NCI-H1930 (cell line): ENCODE measurements at places on chromosomes 4 and X.

GRCh38 chr4:71062436-71062835 lies 69.0 kb downstream of the DCK start:
- DNase-seq, result no peak

DNA sequence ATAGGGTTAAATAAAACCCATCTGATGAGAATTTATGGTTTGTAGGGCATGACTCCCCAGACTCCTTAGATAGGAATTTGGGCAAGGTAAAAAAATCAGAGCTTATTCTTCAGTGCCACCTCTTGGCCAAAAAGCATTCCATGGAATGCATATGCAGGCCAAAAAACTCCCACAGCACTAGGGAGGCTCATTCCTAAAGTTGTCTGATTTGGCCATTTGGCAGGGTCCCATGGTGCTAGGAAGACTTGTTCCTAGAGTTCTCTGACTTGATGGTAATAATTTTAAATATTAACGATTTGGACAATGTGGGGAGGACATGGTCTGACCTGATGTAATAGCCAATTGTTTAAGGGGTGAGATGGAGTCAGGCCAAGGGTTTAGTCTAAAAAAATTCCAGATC lies 93.0 kb downstream of the SPIN4 start:
- DNase-seq, result no peak

DNA sequence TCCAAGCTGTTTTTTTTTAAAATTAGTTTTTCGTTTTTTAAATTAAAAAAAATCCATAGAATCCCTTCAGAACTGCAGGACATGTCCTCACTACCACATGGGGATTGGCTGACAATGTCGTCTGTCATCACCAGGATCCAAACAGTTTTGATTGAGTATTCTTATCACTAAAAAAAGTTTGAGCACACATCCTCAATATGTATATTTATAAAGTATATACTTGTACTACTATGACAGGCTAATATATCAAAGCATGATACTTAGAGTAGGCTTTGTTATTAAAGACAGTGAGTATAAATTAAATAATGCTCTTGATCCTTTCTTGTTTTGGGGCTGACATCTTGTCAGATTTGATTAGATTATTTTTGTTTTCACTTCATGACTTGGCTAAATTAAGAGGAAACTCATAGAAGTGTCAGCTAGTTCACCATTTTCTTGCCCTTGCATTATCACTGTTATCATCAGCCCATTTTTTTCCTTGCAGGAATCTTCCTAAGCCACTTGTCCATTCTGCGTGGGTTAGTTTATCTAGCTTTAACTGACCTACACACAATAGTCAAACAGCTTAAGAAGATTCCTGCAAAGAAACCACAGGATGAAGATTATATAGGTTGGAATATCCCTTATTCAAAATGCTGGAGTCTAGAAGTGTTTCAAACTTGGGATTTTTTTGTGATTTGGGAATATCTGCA lies 92.8 kb downstream of the AMMECR1 start:
- no peak for DNase-seq

GRCh38 chr4:112253382-112254000 lies 21.9 kb downstream of the AP1AR start:
- no peak for DNase-seq

DNA sequence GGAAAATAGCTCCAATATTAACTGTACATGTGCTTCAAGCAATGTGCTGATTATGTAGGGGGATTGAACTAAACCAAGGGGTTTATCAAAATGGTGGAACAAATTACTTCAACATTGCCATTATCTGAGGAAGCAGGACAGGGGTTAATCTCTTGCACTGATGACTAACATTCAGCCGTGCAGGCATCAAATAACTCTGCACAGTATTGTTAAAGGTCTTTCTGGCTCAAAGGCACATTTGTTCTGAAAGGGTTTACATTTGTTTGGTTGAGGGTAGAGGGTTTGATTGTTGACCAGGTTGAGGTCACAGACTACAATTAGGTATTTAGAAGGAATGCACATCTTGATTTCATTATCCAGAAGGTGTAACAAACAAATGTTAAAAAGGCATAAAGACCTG lies 32.2 kb upstream of the CCSER1 start:
- DNase-seq, result no peak

- DNase-seq, result peak; percentile 40
Observed at GRCh38 chr4:6873792-6874461, 35.7 kb upstream of the TBC1D14 start.

DNA sequence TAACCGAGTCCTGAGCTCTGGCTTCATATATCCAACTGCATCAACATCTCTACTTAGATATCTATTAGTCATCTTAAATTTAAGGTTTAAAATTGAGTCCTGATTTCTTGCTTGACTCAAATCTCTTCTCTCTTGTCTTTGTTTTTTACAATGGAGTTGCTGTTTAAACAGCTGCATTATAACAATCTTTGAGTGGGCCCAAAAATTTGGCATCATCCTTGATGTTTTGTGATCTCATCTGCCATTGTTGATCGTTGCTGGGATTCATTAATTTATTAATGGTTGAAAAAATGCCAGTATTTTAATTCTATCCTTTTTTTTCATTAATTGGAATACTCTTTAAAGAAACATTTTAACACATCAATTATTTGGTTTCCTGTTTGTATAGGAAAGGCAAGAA lies 82.2 kb downstream of the STIM2 start:
- DNase-seq, result peak; percentile 41

- peak; percentile 74 for DNase-seq
Observed at GRCh38 chr4:138919094-138919936, 96.3 kb upstream of the NOCT start.

- DNase-seq, result no peak
Observed at GRCh38 chr4:53921856-53922255, 142.5 kb downstream of the CHIC2 start.

DNA sequence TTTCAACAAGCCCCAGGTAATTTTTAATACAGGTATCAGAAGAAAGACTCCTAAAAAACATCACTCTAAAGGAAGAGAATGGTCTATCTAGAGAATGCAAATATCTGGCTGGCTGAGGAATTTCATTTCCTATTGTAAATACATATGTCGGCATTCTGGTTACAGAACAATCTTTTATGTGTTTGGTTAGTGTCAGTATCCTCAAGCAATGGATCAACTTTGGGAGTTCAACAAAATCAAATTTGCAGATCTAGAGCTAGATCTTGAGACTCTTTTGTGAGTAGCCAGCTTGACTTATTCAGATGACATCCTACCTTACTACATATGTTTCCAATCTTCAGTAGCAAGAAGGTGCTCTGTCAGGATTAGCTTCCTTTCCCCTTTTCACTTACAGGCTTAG lies 145.1 kb downstream of the BTC start:
- DNase-seq, result no peak

GRCh38 chr4:38820329-38821061 lies 15.9 kb upstream of the TLR1 start:
- DNase-seq, result no peak

GRCh38 chr4:38804654-38805295 lies at the start of gene TLR1:
Gene TLR1 (minus strand): TSS chr4:38804791. CDS start chr4:38798831, 5,960 bp downstream.
- no peak for DNase-seq

DNA sequence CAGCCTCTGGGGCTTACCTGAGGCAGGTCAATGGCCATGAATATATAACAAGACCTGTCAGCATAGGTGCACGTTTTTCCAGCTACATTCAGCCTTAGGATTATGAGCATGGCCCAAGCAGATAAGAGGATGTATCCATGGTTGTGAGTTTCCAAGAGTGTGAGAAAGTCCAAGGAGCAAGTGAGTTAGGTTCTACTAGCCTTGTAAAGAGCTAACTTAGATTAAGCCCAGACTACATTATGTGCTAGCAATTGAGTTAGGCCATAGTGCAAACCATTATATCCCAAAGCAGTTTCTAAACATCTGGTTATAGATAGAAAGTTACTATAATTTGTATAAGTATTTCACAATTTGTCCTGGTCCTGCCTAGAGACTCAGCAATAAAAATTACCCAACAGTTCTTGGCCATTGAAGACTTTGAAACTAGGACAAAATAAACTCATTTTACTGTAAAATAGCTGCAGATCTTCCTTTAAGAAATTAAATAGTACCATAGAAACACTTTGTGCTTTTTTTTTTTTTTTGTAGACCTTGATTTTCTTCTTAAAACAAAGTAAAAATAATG lies 312.0 kb downstream of the CAMK2D start:
- DNase-seq, result no peak

DNA sequence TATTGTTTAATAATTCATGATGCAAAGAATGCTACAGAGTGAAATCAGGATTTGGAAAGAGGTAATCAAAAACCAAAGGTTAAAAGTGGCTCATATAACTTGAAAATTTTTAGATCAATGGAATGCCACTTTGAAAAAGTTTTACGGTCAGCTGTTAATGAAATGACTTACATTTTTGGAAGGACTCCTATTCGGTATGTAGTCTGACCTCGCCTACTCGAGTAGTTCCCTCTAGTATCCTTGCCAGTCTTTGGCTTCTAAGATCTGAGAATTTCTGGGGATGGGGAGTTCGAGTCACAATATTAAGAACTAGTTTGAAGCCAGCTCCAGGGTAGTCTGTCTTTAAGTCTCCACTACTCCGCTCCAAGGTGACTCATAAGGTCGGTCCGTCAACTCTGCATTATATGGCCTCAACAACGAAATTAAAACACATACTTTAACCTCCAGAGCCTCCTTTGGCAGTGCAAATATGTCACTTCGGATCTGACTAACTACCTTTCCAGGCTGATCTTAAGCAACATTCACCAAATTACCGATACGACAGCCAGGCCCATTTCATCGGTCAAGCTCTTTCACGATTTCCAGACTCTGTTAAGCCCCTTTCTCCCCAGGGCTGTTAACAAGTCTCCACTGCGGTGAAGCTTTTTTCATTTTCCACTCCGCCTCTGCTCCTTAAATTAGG lies 733 bp upstream of the NAA15 start:
- no peak for DNase-seq

DNA sequence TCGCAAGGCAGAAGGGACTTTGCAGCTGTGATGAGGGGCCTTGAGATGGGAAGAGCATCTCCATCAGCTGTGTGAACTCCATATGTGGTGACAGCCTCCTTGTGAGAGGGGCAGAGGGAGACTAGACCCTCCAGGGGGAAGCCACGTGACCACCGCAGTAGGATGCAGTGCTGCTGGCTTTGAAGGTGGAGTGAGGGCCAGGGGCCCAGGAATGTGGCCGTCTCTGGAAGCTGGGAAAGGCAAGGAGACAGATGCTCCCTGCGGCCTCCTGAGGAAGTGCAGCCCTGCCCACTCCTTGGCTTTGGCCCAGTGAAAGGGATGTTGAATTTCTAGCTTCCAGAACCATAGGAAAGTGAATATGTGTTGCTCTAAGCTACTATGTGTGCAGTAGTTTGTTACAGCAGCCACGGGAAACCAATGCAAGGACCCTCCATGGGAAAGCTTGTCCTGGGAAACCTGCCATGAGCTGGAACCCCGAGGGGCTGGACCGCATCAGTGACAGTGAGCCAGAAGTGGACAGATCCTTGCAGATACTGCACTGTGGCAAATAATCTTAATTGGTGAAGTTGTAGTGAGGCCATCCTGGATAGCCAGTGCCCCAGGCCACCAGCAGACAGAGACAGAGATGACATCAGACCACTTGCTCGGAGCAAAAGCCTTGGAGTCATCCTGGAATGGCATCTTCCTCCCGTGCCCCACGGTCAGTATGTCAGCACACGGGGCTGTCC lies 35.4 kb upstream of the SORCS2 start:
- DNase-seq, result no peak

GRCh38 chrX:97328853-97329390 lies 445.2 kb downstream of the RPA4 start:
- no peak for DNase-seq
